ENCODE measurements at places on chromosomes 12 and 14.

DNA sequence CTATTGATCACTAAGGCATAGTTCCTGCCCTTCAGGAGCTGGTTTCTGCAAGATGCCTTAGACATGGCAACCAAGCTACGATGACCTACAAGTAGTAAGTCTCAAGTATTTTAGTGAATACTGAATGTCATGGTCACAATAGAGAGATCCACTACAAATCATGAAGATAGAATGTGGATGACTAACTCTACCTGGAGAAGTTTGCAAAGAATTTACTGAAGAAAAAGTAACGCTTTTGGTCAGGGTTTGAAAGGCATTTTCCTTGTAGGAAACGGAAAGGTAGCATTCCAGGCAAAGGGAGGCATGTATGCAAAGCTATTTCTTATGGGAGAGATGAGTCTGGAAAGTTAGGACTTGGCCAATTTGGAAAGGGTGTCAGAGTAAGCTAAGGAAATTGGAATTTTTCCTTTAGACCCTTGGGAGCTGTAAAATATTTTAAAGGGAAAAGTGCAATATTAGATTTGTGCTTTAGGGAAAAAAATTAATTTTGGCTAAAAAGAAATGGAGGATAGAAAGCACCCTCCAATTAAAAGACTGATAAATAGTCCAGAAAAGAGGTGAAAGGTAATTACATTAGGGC is 377.5 kb downstream of the EGLN3 start:
- no peak for DNase-seq

DNA sequence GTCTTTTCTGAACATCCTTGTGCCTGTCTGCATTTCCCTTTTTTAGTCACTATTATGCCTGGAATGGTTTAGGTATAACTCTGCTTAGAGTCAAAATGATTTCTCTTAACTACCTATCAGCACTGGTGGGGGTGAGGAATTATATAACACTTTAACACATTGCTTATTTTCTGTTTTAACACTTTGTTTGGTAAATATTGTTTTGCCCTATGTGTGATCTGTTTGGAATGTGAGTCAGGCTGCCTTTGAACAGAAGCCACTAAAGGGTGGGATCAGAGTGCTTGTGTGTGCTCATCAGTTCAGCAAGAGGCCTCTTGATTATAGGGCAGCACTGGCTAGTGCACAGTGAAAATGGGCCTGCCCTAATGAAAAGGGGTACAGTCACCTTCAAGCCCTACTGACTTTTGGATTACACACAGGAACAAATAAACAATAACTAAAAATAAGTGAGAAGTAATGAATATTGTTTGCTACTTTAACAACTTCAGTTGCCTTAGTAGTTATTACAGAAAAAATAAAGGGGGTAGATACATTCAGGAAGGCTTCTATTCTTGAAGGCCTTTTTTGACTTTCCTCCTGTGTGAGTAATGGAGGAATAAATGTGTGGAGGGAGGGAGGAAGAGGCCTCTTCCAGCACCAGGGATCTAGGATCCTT is 23.2 kb downstream of the NGDN start:
- DNase-seq: peak; percentile 9

DNA sequence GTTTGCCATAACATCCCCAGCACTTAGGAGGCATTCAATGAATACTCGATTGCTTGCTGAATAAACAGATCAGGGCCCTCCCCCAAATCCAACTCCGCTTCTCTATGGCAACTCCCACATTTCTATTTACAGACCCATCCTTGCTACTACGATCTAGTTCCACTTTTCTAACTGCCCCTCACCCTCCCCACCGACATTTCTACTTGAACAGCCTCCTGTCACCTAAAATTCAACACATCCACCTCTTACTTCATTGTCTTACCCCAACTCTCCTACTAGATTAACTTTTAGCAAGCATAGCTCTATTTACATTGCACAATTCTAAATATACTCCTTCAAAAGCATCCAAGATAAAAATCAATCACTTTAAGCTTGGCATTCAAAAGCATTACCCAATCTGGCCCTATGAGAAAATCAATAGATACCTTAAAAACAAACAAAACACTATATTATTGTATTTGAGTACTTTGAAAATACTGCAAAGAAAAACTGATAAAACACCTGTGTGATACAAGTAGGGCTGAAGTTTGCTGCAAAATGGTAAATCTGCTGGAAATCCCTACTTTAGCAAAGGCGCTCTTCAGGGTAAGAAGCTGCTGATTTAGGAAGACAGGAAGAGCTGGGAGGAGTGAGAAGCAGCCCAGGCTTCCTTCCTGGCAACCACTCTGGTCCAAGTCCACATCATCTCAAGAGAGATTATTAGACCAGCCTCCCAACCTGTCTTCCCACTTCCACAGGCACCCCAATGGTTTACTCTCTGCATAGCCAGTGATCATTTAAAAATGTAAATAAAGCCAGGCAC is 96.4 kb downstream of the HECTD4 start:
- no peak for DNase-seq

- DNase-seq: no peak
Measured at GRCh38 chr14:57755018-57755521, 110.8 kb downstream of the SLC35F4 start.

GRCh38 chr14:51394384-51394783 is 154.3 kb downstream of the TMX1 start:
- no peak for DNase-seq

- DNase-seq: no peak
Measured at GRCh38 chr14:101602466-101602840, 41.2 kb downstream of the DIO3 start.

- DNase-seq: no peak
Measured at GRCh38 chr14:31567655-31568054, 6.5 kb downstream of the NUBPL start.

DNA sequence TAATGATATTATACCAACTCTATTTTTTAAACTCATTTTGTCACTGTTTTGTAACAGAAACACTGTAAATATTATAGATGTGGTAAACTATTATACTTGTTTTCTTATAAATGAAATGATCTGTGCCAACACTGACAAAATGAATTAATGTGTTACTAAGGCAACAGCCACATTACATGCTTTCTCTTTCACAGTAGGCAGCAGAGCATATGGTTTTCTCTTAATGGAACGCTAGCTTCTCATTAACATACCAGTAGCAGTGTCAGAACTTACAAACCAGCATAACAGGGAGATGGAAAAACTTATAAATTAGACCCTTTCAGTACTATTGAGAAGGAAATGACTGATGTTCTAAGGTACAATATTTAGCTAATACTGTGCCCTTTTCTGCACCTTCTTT is 398.8 kb downstream of the PRKD1 start:
- DNase-seq: no peak

DNA sequence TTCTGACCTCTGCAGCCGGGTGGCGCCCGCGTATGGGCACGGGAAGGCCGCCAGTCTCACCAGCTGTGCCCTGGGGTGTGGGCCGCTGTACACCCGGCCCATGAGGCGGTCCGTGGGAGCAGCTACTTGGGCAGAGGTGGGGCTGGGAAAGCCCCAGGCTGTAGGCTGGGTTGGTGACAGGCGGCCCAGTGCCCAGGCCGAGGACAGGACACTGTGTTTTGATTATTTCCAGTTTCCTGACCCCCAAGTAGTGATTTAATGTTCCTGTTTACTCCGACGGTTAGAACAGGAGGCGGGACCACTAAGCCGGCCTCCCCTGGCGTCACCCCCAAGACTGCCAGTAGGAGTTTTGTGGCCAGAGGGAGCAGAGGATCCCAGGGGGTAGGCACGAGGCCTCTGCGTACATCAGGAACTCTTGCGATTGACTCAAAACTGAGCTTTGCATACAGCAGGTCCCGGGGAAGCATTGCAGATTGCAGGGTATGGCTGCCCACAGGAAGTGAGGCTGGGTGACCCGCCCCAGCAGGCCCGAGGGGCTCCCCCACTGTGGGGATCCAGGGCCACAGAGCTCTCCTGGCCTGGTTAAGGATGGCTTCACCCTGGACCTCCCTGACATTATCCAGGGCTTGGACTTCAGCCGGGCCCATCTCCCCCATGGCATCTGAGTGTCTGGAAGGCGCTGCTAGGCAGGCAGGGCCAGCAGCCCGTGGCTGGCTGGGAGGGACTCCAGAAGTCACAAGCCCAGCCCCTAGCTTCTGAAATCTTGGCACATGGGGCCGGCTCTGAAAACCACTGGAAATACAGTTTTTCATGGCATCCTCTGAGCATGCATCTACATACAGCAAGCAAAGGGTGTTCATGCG is 42.5 kb upstream of the DIO3 start:
- no peak for DNase-seq

- no peak for DNase-seq
Measured at GRCh38 chr14:105377555-105378182, 20.7 kb upstream of the TEX22 start.

GRCh38 chr12:10615532-10615931 is 2.1 kb upstream of the MAGOHB start:
- DNase-seq: no peak

DNA sequence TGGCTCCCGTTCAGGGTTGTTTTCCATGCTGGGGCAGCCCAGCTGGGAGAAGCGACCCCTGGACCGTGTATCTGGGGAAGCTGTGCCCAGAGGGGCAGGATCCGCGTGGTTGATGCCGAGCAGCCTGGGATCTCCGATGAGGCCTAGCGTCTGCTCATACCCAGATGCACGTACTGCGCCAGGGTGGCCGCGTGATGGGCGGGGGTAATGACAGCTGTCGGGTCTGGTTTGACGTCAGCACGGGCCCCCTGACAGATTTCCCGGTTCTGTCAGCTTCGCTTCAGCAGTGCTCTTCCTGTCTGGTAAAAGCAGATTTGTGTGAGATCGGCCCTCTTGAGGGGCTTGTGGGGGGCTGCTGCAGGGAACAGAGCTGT is 147.3 kb downstream of the TSPAN9 start:
- DNase-seq: no peak

GRCh38 chr14:96622926-96623325 is 120.7 kb downstream of the PAPOLA start:
- DNase-seq: no peak

GRCh38 chr14:61523751-61524150 is 171.6 kb upstream of the HIF1A start:
- no peak for DNase-seq

DNA sequence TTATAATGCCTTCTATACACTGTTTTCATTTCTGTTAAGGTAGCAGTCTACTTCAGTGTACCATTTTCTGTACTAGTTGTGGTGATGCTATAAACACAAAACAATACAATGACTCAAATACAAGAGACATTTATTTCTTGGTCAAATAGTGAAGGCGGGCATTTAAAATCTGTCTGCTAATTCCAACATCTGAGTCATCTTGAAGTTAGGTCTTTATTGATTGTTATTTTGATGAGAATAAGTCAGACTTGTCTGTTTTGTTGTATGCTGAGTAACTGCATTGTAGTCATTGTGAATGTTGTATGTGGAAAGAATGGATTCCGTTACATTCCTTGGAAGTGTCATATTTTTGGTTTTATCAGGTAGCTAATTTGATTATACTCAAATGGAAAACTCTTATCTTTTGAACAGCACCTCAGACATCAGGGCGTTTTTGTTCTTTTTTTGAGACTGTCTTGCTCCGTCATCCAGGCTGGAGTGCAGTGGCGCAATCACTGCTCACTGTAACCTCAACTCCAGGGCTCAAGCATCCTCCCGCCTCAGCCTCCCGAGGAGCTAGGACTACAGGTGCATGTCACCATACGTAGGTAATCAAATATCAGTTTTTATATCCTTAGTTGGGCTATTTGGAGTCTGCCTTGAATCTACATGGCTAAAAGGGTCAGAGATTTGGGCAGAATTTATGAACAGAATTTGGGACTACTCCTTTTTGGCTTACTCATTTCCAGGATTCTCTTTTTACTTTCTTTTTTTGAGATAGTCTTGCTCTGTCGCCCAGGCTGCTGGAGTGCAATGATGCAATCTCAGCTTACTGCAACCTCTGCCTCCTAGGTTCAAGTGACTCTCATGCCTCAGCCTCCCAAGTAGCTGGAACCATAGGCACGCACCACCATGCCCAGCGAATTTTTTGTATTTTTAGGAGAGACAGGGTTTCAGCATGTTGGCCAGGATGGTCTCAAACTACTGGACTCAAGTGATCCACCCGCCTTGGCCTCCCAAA is 56.8 kb downstream of the PAPLN start:
- DNase-seq: no peak

DNA sequence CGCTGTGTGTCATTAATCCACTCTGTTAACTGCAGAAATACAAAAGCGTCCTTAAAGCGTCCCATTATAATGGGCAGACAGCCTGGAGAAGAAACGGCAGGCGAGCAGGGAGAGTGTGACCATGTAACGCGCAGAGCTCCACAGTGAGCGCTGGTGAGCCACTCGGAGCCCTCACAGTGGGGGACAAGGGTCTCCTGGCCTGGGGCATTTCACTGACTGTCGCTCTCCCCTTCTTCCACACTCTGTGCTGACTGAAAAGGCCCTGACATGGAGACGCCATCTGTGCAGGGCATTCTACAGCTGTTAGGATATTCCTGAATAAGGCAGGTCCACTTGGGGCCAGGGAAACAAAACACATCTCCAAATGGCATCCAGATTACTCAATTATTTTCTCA is 24.2 kb downstream of the CCDC92 start:
- no peak for DNase-seq

DNA sequence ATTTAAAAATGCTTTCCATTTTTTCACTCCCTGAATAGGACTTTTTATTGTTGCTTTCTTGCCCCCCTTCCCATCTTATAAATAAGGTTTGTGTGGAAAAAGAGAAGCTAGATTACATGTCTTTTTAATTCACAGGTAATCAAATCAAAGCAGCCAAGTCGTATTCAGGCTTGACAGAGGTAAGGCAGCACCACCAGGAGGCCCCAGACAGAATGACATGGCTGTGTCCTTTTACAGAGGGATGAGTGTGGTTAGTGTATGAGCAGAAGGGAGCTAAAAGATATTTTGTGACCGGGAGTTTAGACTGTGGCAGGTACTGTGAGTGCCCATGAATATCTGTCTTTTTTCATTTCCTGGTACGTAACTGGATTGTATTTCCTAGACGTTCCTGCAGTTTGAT is 596.1 kb downstream of the ETNK1 start:
- DNase-seq: no peak

GRCh38 chr12:124734224-124734788 is 129.4 kb downstream of the SCARB1 start:
- peak; percentile 52 for DNase-seq

GRCh38 chr12:20368651-20369304 is 441 bp downstream of the PDE3A start:
- peak; percentile 45 for DNase-seq

DNA sequence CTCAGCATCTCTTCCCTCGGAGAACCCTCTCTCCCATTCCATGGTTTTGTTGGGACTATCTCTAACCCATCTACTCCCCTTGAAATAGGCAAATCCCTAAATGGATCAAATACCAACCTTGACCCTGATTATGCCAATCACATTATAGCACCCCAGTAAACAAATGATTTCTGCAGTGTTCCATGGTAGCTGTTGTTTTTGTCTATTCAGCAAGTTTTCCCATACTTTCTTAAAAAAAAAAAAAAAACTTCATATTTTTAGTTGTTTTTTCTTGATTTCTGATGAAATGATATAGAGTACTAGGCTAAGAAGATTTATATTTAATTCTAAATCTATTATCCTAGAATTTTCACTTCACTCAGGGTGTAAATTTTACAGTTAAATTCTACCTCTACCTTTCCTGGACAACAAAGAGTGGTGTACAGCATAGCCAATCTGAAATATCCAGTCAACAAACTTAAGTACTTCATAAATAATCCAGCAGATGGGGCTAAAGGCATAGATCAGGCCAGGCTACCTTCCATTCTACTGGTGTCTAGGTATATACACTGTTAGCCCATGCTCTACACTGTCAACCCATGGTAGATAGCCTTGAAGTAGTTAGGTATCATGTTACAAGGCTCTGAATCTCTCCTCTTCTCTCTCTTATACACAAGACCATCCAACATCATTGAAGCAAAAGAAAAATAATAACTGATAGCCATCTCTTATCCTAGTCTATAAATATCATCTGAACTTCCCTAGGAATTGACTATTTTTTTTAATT is 82.2 kb downstream of the PLEKHG7 start:
- DNase-seq: peak; percentile 71

Measured in brain microvascular endothelial cell (primary cell).